Trophoblast cell (in vitro differentiated cells and primary cell): ENCODE measurements at places on chromosomes 3 and 15.

GRCh38 chr3:179181021-179181472, 32.9 kb downstream of the PIK3CA start:
- no peak for DNase-seq

DNA sequence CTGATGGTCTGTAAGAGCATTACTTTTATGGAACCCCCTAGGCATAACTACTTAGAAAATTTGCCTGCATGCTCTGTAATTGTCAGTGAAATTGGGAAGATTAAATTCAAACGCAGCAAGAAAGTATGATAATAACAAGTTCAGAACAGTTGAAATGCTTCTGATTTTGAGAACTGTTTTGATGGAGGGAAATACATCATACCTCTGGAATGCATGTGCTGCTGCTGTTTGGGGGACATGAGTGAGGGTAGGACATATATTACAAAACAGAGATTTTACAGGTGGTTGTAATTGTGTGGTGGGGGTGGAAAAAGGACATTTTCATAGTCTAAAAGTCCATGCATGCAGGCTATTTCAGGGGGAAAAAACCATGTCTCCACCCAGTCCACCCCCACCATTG, 135.0 kb upstream of the DPH6 start:
- peak; percentile 12 for DNase-seq

GRCh38 chr3:13047296-13048165, 25.7 kb downstream of the IQSEC1 start:
- DNase-seq, result no peak

GRCh38 chr15:80567721-80568157, 127.4 kb upstream of the ABHD17C start:
- peak; percentile 85 for DNase-seq

DNA sequence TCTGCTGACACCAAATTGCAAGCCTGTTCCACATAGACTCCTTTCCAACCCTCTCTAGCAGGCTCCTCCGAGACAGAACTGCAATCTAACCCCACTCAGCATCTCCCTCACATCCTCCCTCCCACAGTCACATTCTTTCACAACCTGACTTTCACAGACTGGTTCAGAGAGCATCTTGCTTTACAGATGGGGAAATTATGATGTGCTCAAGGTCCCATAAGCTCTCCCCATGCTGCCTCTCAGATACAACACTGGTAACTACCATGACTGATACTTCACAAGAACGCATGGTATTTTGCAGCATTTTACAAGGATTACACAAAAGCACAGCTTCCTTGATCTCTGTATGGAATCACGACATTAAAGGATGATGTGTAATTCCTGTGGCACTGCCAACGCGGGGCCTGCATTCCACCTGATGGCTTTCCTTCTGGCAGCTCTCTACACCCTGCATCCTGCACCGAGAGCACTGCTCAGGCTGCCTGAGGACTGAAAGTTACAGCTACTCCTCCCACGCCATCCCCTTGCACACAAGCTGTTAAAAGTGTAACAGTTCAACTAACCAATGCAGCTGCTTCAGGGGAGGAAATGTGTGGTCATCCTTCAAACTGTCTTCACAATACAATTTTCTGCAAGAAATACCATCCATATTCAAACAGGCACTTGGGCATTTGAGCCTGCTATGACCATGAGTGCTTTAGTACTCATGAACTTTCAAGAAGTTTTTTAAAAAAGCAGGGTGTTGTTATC, 27.6 kb downstream of the TBC1D2B start:
- DNase-seq, result peak; percentile 35

- DNase-seq, result peak; percentile 53
Measured at GRCh38 chr3:53570709-53571108, 76.3 kb downstream of the CACNA1D start.

DNA sequence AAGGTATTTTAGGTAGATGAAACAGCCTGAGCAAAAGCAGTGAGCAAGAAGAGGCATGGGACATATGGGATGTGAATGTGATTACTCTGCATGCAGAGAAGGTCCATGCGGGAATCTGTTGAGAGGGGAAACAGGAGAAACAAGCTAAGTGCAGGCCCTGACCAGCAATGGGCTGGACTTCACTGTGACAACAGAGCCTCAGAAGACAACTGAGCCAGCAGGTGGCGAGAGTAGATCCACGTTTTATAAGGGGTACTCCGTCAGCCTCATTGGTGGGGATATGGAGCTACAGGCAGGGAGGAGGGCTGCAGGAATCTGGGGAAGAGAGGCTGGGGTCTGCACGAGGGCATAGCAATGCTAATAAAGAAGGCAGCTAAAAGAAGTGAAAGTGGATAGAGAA, 405.9 kb upstream of the LMCD1 start:
- DNase-seq, result no peak

DNA sequence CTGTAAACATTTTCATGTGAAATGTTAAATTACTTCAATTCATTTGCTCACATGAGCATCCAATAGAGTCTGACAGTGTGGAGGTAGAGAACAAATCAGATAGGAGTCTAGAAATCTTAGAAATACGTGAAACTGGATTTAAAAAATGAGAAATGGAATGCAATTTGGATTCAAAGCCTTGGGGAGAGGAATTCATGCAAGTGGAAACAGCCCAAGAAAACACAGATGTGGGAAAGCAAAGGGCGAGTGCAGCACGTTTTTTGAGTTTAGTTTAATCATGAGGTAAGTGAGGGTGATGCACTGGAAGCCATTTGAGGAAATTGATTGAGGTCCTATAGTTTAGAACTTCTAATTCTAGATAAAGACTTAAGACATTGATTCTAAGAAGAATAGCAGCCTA, 434.7 kb downstream of the C3orf38 start:
- no peak for DNase-seq

DNA sequence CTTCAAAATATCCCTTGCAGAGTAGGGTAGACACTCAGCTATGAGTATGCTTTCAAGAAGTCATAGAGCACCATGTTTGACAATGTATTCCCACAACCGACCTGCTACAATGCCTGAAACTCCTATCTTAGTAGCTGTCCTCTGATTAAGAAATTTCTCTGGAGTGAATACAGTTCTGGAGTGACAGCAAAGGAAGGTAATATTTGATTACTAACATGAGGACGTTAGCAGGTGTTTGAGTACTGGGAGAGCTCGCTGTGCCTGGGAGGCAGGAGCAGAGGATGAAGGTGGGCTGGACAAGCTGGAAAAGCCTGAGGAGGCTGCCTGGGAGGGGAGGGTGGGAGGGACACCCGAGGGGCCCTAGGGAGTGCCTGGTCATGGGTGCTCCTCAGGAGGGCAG, 42.9 kb downstream of the PARP15 start:
- no peak for DNase-seq

DNA sequence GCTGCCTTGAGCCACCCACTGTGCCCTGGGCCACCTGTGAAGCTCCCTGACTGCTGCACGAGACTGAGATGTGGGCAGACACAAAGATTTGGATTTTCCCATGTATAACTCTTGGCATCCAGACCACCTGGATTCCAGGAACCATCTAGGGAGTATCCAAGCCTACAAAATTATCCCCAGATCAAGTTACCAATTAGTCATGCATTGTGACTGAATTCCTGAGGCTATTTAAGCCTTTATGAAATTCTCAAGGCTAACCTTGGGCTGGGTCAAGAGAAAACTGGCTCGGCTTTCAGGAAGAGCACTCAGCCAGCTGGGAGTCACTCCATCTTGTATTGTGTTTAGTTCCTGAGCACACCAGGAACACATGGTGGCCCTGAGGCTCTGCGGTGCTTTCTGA, 13.3 kb upstream of the ATP13A5 start:
- DNase-seq, result peak; percentile 68

- peak; percentile 87 for DNase-seq
Measured at GRCh38 chr15:67381416-67382045, 126.9 kb downstream of the IQCH start.

GRCh38 chr15:56737791-56738190, 4.5 kb upstream of the ZNF280D start:
- no peak for DNase-seq

DNA sequence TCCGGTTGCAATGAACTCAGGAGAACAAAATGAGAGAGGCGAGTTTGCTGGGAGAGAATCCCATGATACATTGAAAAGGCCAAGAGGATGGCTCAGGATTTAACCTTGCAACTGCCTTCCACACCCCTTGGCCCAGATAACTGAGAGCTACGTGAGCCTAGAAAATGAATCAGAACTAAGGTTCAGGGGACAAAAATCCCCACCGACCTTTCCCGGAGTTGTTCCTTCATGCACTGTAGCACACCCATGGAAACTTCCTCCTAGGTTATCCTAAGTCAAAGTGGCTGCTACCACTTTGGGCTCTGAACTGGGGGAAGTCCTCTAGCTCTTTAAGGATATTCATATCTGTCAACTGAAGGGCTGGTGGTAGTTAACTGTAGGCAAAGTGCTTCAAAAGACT, 58.3 kb upstream of the SLC4A7 start:
- no peak for DNase-seq

- no peak for DNase-seq
Measured at GRCh38 chr3:195153130-195153529, 117.8 kb downstream of the XXYLT1 start.

GRCh38 chr15:62391641-62392262, 226.7 kb upstream of the C2CD4B start:
- peak; percentile 2 for DNase-seq

- peak; percentile 49 for DNase-seq
Measured at GRCh38 chr3:3615533-3615932, 183.7 kb upstream of the LRRN1 start.

DNA sequence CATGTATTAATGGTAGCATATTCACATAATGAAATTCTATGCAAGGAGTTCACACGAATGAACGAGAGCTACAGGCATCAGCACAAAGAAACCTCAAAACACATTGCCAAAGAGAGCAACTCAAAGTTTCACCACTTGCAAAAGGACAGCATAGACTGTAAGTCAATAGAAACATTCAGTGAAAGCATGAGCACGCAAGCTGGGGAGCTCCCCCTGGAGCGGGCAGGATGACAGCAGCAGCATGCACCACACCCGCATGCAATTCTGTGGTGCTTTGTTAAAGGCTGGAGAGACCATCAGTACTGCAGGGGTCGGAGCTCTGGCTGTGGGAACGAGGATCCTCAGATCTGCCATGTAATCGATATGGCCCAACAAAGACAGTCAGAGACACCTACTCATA, 18.7 kb downstream of the OCA2 start:
- DNase-seq, result no peak

DNA sequence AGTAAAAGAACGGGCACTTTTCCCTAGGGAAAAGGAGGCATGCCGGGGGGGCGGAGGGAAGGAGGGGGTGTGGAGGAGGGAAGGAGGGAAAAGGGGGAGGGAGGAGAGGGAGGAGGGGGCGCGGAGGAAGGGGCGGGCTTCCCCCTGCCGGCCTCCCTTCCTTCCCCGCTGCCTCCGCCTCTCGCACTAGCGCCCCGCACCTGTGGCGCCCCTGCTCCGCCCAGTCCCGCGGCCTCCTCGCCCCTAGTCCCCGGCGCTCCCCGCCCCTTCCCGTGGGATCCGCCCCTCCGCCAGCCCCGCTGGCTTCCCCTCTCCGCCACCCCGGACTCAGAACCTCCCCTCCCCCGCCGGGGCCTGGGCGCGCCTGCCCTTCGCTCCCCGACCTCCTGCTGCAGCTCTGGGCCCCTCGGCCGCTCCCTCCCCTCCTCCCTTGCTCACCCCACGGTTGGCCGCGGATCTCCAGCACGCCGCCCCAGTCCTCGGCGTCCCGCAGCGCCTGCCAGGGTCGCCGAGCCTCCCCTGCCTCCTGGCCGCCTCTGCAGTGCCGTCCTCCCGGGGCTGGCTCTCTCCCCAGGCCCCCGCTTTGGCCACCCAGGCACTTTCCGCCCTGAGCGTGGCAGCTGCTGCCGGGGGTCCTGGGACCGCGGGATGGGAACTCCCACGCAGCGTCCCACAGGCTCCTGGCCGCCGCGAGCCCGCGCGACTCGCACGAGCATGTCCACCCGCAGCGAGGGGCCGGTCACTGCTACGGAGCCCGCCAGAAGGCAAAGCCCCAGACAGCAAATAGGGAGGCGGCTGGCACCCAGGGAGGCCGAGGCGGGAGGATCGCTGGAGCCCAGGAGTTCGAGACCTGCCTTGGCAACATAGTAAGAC, 147.4 kb downstream of the TJP1 start:
- peak; percentile 29 for DNase-seq

DNA sequence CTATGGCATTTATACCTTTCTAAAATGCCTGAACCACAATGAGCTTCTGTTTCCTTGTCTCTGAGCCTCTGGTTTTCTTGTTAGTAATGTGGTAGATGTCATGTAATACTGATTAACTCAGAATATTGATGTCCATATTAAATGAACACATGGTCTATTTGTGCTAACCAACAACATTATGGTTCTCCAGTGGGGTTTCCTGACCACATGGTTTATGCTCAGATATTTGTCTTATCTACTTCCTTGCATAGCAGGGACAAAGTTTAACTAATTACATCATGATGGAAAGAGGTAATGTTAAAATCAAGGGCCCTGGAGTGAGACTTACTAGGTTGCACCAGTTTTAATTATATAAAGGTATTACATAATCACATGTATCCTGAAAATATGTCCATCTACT, 62.6 kb upstream of the SCN10A start:
- no peak for DNase-seq

- no peak for DNase-seq
Measured at GRCh38 chr3:23836536-23837230, 30.9 kb downstream of the UBE2E1 start.

DNA sequence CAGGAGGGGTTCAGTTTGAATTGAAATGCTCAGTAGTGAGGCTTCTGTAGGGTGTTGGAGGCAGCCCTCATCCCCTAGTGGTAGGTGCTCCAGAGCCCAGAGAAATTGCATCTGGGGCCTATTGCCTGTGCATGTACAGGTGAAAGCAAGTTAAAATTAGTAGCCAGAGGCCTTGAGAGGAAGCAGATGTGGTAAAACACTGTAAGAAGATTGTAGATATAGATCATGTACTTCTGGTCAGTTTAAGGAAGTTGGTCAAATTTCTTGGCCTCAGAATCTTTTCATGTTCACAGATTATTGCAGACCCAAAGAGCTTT, 34.6 kb downstream of the IGSF10 start:
- DNase-seq, result no peak

DNA sequence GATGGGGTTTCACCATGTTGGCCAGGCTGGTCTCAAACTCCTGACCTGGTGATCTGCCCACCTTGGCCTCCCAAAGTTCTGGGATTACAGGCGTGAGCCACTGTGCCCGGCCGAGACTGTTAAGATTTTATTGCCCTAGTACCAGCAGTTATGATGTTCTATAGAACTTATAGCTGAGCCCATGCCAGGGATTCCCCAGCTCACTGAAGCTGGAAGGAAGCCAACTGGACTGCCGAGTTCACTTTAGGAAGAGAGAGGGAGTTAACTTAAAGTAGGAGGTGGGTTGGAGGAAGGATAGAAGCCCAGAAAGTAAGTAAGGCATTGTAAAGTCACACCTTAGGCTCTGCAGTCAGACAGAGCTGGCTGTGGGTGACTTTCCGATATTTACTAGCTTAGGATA, 101.1 kb upstream of the BOC start:
- no peak for DNase-seq

GRCh38 chr15:84633311-84634227, 20.5 kb downstream of the WDR73 start:
- DNase-seq, result peak; percentile 89

GRCh38 chr3:106825962-106826605, 551.2 kb upstream of the CCDC54 start:
- DNase-seq, result peak; percentile 54

GRCh38 chr3:54358316-54358715, 236.0 kb downstream of the CACNA2D3 start:
- DNase-seq, result no peak
